CD4-positive, alpha-beta T cell treated with Interleukin-4 for 1 hour (primary cell): ENCODE measurements at places on chromosomes 3 and 15.
A peak's percentile ranks its signal among the peaks of the same experiment; 100 is the strongest.

- no peak for DNase-seq
Measured at GRCh38 chr3:150256782-150257181, 151.3 kb upstream of the TSC22D2 start.

DNA sequence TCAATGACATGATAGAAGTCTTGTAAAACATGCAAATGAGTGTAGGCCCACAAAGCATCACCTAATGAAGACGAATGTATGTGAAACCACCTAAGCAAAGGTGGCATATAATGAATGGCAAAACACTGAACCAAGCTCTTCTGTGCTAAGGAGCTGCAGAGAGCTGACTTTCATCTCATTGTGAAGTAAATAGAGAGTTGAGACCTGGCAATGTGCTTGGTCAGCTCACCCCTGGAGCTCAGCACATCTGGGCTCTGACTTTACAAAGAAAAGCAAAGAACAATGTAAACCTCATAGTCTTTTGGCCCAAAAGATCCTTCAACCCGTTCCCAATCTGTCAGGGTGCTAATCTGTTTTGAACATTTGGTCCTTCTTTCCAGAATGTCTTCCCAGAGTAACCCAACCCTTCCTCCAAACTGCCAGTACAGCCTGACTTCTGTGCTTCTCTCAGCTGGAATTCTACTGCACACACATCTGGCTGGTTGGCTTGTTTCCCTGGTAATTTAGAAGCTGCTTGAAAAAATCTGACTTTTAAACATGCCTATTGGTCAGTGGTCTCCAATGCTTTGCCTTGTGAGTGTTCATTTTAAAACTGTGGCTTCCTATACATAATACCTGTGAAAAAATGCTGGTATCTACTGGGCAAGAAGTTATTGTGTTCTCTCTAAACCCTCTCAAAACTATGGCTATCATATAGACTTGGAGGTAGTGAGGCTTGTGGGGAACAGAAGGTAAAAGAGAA is 101.7 kb downstream of the CD200R1L start:
- no peak for DNase-seq

DNA sequence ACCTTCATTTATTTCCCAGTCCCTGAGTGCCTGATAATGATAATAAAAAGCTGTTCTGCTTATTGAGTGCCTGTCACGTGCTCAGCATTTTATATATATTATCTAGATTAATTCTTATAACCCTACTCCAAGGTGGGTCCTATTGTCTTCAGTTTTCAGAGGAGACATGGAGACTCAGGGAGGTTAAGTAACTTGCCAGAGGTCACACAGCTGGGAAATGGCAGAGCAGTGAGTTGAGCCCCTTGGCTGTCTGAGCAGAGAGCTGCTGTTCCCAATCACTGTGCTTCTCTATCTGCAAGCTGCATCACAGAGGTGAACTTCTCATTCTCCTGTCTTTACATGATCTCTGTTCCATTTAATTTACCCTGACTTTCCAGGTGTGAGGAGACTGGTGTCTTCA is 32.3 kb upstream of the MRPS22 start:
- DNase-seq = no peak

DNA sequence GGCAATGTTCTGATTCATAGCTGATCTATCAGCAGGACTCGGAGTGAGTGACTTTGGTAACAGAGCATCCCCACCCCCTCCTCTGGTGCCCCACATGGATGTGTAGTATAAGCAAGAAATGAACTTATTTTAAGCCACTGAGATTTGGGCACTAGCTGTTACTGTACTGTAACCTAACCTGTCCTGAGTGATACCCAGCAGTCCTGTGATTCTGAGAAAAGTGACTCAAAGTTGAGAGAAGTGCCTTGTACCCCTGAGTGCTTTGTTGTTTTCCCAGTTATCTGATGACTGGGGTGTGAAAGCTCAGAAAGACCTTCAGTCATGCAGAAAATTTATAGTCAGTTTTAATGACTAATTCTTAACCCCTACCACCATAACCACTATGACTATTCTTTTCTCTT is 439.9 kb upstream of the RBMS3 start:
- DNase-seq = no peak

DNA sequence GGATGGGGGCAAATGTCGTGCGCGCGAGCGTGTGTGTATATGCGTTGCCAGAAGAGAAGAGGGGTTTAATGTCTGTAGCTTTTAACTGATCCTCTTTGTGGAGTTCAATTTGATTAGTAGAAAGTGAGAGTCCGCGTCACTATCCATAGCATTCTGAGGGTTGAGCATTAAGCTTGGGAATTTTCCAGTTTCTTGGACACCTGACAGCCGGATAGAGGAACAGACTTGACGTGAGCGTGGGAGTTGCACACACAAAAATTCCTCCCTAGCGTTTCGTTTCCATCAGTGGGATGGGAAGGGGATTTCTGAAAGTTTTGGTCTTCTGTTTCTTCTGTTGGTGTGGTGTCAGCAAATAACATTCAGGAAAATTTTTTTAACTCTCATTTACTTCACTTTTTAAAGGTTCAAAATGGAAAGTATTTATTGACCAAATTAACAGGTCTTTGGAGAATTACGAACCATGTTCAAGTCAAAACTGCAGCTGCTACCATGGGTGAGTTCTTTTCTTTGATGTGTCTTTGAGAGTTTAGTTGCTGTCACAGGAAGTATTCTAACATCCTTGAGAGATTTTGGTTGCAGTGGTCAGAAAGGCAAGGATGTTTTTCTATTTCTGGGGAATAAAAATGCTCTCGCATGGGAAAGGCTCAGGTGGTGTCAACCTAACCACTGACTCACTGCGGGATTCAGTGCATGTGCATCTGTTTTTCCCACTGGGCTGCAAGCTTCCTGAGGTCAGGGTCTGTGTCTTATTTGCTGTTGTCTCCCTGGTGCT is 841 bp downstream of the POGLUT1 start:
- peak; percentile 21 for DNase-seq

DNA sequence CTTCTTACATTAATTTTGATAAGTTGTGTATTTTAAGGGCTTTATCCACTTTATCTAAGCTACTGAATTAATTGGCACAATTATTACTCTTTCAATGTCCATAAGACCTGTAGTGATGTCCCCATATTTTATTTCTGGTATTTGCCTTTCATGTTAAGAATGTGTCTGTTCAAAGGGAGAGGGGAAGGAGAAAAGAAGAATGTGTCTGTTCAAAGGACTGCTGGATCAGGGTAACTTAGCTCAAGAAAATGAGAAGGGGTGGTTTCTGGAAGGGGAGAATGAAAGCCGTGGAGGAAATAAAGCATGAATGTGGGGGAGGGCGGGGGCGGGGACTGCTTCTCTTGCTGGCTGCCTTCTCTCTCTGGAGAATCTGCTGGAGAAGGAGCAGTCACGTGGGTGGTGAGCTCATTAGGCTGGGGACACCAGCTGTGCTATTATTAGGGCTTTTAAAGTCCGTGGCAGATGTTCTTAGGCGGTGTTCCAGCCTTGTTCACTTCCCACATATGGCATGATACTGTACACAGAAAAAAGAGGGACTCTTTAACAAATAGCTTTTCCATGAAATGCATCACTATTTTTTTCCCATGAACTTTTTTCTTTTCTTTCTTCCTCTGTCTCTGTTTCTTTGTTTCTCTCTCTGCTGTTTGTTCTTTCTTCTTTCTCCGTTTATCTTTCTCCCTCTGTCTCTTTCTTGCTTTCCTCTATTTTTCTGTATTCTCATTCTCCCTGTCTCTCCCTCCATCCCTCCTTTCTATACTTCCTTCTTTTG is 63.7 kb upstream of the ULK4 start:
- no peak for DNase-seq

DNA sequence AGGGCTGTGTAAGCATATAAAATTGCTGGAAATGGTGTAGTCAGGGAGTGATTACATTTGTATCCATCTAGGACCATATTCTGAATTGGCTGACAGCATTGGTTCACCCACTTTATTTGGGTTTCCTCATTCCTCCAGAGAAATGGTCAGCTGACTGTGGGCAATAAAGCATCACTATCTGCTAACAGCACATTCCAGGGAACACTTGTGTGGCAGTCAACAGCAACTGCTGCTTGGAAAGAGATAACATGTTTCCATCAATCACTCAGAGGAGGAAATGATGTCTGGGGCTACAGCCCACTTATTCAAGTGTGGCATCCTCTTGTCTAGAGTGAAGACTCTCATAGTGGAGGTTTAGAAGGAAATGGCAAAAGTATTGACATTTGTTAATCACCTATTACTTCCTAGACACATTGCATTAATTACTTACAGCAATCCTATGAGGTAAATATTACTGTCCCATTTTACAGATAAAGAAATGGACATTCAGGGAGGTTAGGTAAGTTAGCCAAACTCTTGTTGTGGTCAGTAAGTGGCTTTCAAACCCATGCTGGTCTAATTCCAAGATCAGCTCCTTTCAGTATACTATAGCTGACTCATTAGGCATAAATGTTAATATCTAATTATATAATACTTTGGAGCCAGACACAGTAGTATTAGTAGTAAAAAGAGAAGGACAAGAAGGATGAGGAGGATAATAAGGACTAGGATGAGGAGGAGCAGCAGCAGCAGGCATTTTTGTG is 247.8 kb downstream of the ALCAM start:
- DNase-seq = no peak

- DNase-seq = no peak
Measured at GRCh38 chr3:44795197-44795596, 33.6 kb downstream of the KIF15 start.

DNA sequence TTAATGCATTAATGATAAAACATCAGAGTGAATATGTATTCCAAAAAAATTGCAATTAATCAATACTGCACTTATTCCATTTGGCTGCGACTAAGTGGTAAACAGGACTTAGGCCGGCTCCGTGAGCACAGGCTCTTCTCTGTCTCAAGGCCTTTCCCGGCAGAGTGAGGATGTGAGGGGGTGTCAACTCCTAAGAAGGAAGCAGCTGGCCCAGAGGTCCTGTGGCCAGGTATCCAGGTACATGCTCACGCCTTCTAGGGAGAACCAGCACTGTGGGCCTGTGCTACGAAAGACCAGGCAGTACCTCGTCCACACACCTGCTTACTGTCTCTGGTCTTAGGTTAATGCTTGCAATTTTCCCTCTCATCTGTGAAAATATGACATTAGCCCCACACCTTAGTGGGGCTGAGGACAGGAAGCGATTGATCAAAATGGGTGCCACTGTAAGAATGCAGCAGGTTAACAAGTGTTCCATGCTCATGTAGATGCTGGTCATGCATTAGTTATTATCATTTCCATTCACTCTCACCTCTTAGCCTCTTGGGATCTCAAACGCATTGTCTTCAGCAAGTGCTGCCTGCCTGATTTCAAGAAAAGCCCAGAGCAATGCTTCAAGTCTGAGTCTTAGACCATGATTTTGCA is 175.3 kb downstream of the ABHD5 start:
- DNase-seq = no peak

- DNase-seq = no peak
Measured at GRCh38 chr3:155070932-155071387, 9.2 kb upstream of the MME start.

DNA sequence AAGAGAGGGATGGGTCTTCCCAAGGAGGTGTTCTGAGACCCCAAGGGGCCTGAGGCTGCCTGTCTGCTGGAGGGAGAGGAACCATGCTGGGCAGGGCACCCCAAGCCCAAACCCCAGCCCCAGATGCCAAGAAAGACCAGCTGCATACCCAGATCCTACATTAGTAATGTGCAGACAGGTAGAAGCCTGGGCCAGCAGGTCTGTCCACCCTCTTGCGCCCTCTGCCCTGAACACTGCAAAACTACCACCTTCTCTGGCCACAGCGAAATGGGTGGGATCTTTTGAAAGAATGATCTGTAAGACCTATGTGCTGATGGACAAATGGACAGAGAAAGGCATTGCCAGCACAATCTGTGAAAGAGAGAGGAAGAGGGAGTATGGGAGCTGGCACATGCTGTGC is 283.2 kb downstream of the EPHB1 start:
- no peak for DNase-seq

DNA sequence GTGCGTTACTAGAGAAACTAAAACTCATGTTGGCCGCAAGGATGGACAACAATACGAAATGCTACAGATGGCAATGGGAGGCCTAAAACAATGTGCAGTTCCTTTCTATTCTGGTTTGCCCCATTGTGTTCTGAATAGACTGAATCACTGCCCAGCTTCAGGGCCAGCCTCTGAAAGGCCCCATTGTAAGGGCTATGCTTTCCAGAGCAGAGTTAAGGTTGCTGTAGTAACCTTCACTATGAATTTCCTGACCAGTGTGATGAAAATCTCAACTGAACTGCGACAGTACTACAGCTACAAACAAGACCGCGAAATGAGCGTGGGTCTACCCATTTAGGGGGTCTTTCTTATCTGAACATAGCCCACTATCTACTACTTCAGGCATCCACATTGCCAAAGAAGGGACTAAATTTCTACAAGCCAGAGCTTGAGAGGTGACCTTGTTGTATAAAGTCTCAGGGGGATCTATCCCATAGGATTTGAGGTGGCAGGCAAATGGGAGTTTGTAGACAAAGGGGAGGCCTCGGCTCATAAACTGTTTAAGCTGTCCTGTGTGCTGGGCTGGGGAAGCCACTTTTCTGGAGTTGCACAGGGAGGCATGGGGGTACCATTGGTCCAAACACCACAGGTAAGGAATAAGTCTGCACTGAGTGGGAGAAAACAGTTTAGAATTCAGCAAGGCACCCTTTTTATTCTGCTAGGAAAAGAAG is 80.1 kb downstream of the MYO1E start:
- DNase-seq = no peak
